ENCODE measurements at places on chromosomes 11 and 22.
A peak's percentile ranks its signal among the peaks of the same experiment; 100 is the strongest.

DNA sequence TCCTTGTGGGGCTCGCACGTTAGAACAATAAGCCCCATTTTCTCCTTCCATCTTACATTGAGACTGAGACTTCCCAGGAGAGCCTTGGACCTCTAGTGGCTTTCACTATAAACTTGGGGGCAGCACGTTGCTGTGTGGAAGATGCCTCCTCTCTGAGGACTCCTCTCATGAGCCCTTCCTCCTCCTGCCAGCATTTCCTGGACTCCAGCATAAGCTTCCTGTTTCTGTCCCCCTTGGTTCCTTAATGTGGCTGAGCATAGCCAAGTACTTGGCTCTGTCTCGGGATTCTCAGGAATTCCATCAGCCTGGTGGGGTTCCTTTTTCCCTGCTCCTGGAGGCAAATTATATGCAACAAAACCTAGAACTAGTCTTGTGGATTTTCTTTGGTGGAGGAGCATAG, 38.8 kb upstream of the UBASH3B start:
- DNase-seq = no peak

DNA sequence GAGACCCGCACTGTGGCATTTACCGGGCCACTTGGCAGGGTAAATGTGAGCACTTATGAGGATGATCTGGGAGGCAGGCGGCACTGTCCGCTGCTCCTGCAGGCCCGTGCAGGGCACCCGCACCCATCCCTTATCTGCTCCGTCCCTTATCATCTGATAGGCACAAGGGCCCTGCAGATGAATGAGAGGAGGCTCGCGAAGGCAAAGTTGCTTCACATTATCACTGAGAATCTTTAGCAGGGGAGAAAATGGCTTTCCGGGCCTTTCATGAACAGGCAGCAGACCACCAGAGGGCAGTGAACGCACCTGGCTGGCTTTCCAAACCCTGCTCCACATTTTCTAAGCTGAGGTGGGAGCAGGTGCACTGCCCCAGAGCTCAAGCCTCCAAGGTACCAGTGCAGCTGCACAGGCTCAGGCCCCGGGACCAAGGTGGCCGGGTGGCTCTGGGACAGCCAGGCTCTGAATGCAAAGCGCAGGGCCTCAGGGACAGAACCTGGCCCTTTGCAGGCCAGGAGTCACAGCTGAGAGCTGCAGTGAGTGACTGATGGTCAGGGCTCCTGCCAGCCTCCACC, 165.6 kb downstream of the SHANK2 start:
- no peak for DNase-seq

GRCh38 chr11:36385121-36385970, 89.3 kb downstream of the PRR5L start:
- no peak for DNase-seq

GRCh38 chr11:79094616-79095015, 346.2 kb downstream of the TENM4 start:
- DNase-seq = no peak

GRCh38 chr11:126502159-126502558, 146.7 kb downstream of the ST3GAL4 start:
- DNase-seq = no peak

- peak; percentile 86 for DNase-seq
These were observed at the start of gene ATP6V1E1 for GRCh38 chr22:17628406-17629172. Gene ATP6V1E1 (minus strand): TSS chr22:17628749. CDS start chr22:17628635, 114 bp downstream.

GRCh38 chr22:27846910-27847309, 45.4 kb upstream of the MN1 start:
- DNase-seq = no peak

GRCh38 chr11:45801723-45802315, 3.1 kb upstream of the SLC35C1 start:
- DNase-seq = no peak

DNA sequence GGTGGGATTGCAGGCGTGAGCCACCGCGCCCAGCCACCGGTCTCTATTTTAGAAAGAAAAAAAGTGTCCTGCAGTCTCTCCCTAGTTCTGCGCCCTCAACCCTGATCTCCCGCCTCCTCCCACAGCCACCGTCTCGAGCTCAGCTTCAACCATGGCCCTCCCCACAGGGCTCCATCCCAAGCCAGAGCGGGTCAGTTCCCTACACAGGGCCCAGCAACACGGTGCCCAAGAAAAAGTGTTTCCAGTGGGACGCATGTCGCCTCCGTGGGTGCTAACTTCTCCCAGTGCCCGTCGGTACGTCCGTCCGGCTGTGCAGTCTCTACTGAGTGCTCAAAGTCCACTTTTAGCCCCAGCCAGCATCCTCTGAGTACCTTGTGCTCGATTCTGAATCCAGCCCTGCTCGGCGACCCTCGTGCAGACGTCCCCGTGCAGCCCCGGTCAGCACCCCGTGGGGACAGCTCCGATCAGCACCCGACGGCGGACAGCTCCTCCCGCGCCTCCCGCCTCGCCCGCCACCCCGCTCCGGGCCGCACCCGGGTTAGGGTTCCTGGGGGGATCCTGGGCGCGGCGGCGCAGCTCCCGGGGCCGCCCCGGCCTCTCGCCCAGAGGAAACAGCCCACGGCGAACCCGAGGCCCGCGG, 657 bp upstream of the MAPK8IP2 start:
- peak; percentile 36 for DNase-seq

DNA sequence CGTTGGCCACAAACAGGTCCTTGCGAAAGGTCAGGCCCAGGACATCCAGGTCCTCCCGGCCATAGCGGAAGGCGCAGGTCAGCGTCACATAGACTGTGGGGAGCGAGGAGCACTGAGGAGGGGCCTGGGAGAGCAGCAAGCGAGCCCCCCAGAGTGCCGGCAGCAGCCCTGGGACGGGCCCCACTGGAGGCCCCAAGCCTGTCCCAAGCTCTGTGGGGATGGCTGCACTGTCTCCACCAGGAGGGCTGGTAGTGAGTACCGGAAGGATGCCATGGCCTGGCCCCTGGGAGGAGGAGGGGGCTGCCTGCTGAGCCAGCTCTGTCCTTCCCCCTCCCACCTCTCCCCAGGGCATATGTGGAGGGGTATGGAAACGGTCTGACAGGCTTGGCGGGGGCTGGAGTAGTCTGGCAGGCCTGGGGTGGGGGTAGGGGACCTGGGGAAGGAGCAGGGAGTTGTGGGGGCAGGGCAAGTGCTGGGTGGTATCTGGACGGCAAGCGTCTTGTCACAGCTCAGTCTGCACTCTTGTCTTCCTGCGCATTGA, 42.9 kb downstream of the TPBGL start:
- DNase-seq = no peak

DNA sequence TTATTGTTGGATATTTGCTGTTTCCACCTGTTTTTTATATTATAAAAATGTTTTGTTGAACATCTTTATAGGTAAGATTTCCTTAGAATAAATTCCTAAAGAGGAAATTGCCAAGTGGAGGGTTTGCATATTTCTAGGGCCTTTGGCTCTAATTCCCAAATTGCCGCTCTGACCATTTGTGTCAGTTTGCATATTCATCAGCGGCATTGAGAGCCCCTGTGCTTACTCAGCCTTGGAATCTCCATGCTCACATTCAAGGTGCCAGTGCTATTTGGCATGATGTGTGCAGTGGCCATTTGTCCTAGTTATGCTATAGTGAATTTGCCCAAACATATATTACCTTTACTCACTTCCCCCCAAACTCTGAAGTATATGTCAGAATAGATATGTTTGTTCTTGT, 25.5 kb downstream of the KREMEN1 start:
- DNase-seq = no peak

DNA sequence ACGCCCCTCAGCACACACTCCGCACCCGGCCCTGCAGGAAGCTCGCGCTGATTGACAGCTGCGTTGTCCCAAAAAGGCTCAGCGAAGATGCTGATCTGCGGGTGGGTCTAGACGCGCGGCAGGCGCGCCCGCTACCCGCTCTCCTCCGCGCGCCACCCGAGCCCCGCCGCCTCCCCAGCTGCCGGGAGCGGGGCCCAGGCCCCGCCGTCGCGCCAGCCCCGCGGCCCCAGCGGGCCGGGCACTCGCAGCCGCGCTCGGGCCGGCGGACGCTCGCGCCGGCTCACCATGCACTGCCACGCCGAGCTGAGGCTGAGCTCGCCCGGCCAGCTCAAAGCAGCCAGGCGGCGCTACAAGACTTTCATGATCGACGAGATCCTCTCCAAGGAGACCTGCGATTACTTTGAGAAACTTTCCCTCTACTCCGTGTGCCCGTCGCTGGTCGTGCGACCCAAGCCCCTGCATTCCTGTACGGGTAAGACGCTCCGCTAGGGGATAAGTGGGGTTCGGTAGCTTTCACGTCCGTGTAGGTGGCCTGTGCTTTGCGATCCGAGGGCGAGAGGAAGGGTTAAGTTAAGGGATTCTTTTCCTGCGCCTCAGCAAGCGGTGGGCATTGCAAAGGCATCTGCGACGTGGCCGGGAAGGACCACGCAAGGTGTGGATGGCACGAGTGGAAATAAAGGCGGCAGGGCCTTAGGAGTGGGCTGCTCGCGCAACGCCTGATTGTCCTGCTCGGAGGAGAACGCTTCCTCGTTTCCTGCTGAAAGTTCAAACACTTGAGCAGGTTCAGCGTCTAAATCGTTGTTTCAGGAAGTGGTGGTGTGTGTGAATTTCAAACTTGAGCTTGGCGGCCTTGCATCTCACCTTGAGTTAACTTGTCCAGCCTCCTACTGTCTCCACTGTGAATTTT, at the start of gene BARX2:
TSS of gene BARX2 (plus strand) at position 98 of the 907 bp plus-strand sequence. CDS start at position 286, 188 bp downstream.
- DNase-seq = no peak

DNA sequence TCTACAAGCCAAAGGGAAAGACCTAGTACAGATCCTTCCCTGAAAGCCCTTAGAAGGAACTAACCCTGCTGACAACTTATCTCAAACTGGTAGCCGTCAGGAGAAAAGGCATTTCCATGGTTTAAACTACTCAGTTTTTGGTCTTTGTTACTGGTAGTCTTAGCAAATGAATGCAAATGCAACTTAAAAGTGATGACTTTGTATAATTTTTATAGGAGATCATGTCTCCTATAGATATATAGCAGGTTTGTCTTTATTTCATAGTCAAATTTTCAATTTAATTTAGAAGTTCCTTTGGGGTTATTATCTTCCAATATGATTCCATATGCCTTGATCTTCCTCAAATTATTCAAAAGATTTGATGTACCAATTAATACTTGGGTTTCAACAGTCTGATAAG, 1173.0 kb upstream of the CNTN5 start:
- no peak for DNase-seq

GRCh38 chr11:48017105-48017830, 36.9 kb downstream of the PTPRJ start:
- no peak for DNase-seq

DNA sequence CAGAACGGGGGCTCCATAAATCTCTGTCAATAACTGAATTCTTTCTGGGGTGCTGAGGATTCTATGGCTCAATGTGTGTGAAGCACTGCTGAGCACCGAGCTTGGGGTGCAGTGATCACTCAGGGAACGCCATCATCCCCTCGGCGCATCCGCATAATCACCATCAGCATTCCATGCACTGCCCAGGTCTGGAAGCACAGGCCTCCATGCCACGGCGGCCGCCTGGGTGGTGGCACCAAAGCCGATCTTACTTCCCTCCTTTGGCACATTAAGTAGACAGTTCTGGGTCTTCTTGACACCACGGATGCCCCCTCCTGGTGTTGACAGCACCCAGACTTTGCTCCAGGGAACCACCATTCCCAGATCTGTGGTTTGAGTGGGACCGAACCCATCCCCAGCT, 15.6 kb downstream of the LTO1 start:
- DNase-seq = no peak

DNA sequence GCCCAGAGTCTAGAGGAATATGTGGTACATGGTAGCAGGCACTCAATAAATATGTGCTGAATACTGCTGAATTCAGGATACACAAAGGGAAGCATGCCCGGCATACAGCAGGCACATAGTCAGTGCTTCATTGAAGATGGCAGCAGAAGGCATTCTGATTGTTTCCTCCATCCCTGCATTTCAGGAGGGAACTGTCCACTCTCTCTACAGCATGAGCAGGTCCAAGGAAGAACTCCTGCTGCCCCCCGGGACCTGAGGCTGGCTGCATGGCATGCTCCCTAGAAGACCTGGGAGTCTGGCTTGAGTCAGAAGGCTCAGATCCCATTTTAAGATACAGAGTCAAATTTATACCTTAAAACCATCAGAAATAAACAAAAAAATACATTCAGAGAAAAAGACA, 319.3 kb upstream of the NARS2 start:
- DNase-seq = no peak

- DNase-seq = no peak
These were observed 10.2 kb upstream of the PDE2A start for GRCh38 chr11:72684236-72684912.

DNA sequence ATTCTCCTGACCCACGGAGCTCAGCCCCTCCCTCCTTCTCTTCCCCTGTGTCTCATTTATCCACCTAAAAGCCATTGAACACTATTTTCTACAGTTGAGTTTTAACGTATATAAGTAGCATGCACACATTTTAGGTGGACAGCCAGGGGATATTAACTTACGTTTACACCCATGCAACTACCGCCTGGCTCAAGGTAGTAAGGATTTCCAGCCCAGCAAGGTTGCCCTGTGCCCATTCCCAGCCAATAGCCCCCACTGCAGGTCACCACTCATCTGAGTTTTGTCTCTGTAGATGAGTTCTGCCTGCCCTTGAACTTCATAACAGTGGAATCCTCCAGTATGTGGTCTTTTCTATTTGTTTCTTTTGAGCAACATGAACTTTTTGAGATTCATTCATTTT, 65.4 kb downstream of the SMIM38 start:
- DNase-seq = no peak

DNA sequence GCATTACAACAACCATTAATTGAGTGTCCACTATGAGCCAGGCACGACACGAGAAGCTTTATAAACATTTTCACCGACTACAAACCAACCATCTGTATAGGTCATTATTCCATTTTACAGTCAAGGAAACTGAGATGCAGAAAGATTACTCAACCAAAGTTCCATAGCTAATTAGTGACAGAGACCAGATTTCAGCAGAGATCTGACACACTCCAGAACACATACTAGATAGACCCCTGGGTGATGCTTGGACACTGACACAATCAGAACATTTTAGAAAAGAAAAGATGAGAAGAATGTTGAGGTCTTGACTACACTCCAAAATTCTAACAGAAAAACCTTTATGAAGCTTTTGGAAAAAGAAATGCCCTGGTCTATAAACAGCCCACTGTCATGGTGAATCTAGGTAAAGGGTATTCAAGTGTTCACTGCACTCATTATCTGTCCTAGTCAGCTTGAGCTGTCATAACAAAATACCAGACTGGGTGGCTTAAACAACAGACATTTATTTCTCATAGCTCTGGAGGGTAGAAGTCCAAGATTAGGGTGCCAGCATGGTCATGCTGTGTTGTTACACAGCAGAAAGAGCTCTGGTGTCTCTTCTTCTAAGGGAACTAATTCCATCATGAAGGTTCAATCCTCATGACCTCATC, 89.0 kb downstream of the RELT start:
- DNase-seq = no peak

Measured in activated naive CD8-positive, alpha-beta T cell treated with anti-CD3 and anti-CD28 coated beads, Interleukin-2, amount 50 U/mL, for 16 hours (primary cell).